ENCODE measurements at places on chromosomes 12 and 14.

- DNase-seq = no peak
Measured at GRCh38 chr12:105175397-105175990, 60.5 kb downstream of the APPL2 start.

DNA sequence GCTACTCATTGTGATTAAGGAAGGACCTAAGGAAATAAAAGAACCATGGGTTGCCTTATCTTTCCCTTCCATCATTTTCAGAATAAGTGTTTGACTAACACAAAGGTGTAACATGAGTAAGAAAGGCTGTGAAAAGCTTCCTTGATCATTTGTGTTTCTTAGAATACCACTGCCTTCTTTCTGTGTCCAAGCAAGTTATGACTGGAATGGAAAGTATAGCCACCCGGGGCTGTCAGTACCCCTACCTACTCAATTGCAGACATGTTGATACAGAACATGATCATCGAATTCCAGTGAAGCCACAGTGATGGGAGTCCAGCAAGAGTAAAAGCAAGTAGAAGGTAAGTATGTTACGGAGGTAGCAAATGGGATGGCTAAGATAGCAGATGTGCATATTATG lies 209.8 kb downstream of the PELI2 start:
- no peak for DNase-seq

GRCh38 chr14:87407344-87407743 lies 585.6 kb downstream of the GALC start:
- DNase-seq = no peak

DNA sequence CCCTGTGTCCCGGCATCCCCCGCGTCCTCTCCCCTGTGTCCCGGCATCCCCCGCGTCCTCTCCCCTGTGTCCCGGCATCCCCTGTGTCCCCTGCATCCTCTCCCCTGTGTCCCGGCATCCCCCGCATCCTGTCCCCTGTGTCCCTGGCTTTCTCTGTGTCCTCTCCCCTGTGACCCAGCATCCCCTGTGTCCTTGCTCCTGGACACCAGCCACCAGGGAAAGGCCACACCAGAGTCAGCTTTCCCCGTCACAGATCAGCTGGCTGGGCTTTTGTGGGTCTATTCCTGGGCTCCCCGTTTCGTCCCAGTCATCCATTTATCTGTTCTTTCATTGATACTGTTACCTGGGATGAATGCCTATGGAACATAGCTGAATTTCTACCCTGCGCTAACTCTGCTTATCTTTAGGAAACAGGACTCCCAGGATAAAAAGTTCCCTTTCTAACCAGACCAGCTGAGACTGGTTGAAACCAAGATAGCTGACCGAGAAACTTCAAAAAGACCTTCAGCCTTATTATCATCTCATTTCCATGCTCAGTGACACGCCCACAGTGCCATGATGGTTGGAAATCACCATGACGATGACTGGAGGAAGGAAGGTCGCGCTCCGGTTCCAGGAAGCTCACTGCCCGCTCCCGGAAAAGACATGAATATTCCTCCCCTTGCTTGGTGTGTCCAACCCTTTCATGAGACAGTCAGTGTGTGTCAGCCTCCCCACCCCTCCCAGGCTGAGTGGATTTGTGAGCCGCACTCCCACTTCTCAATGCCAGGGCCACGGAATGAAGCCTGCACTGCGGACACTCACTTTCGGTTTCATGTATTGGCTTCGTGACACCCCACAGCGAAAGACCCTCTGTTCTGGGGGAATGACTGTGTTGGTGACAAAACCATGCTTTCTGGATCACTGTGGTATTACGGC lies 276.4 kb upstream of the SFSWAP start:
- DNase-seq = no peak

DNA sequence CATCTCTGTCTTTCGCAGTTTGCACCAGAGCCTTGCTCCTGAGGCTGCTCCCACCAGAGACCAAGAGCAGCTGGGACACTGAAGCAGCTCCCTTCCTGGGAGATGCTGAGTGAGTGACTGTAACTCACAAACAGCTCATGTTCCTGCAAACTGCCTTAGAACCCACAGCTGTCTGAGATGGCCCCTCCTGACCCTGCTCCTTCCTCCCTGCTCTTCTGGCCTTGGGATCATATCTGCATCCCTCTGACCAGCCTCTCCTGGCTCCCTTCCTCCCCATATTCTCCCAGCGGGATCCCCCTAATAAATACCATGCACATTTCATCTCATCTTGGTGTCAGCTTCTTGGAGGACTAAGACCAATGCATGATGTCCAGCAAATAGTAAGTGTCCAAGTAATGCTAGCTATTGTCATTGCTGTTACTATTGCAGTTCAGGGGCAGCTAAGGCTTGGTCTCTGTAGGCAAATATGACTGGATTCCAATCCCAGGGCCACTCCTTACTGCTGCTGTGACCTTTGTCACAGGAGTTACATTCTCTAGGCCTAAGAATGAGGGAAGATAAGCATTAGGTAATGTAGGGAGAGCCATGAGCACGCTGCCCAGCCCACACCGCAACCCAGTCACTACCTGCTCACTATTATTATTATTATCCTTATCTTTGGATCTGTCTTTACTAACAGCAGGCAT lies 47.9 kb downstream of the SYNE3 start:
- no peak for DNase-seq
